Fibroblast of skin of right biceps (primary cell): ENCODE measurements at places on chromosomes 12 and 14.

GRCh38 chr12:126518596-126519200 is 1453.5 kb downstream of the AACS start:
- DNase-seq, result no peak

- DNase-seq, result no peak
Measured at GRCh38 chr12:109873653-109874052, 6.7 kb downstream of the GLTP start.

GRCh38 chr14:72284176-72284575 is 351.9 kb downstream of the RGS6 start:
- no peak for DNase-seq

DNA sequence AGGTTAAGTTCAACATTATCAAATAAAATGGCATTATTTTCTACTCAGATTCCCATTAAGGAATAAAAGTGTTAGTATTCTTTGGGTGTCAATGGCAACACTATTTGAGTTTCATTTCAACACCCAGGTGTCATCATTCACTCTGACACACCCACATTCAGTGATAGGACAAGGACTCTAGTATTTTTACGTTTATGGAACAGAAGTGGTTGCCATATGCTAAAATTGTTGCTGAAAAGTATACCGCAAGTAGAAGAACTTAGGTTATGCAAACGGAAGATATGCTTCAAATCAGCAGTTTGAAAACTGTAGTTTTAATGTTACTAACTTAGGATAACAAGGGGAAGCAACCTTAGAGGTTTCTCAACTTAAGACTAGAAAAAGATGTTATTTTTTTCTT is 20.0 kb upstream of the SGPP1 start:
- DNase-seq, result no peak

DNA sequence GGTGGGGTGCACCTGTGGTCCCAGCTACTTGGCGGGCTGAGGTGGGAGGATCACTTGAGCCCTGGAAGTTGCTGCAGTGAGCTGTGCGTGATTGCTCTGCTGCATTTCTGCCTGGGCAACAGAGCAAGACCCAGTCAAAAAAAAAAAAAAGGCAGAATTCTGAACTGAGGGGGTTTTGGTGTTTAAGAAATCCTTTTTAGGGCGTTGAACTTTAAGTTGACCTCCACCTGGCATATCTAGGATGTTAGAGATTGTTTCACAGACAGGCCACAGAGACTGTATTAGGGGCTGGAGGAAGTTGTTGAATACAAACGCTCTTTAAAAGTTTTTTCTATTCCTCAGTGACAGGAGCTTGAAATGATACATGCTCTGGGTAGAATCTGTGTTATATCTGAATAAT is 60.5 kb downstream of the FBXW8 start:
- no peak for DNase-seq

DNA sequence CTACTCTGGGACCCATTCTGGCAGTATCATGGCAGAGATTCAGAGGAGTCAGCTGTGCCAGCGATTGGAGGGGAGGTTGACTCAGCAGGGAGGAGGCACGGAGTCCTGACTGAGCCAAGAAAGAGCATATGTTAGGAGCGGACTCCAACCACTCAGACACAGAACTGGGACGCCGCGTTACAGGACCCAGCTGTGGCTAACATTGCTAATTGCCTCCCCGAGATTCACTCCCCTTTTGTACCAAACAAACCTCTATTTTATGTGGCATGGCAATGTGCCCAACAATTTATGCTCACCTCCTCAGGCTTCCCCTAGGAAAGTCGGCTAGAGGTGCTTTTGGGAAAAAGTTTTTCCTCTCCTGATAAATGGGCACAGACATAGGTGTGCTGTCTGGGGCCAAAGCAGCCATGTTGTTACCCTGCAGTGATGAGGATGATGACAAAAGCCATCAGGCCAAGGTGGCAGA is 15.2 kb upstream of the CLIP1 start:
- DNase-seq, result peak; percentile 47

DNA sequence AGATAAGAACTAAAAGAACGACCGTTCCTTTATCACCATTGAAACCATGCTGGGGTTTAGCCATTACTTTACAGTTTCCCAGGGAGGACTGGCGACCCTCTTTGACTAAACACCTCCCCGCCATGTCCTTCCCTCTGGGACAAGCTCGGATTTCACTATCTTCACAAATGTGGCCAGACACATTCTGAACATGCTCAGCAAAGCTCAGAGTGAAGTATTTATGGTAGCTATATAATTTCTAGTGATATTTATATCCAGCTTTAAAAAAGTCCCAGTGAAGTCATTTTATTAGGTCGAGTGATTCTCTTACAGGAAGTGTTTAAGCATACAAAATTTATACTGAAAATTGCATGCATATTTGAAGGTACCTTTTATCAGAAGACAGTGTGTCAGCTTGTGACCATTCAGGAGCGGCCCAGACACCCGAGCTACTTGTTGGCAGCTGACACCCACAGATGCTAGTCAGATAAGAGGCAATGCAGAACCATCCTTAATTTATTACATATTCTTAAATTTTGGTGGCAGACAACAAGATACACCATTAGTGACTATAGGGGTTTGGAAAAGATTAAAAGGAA is 36.8 kb downstream of the NIN start:
- DNase-seq, result no peak

GRCh38 chr12:95851606-95852005 is 7.1 kb upstream of the SNRPF start:
- DNase-seq, result no peak

DNA sequence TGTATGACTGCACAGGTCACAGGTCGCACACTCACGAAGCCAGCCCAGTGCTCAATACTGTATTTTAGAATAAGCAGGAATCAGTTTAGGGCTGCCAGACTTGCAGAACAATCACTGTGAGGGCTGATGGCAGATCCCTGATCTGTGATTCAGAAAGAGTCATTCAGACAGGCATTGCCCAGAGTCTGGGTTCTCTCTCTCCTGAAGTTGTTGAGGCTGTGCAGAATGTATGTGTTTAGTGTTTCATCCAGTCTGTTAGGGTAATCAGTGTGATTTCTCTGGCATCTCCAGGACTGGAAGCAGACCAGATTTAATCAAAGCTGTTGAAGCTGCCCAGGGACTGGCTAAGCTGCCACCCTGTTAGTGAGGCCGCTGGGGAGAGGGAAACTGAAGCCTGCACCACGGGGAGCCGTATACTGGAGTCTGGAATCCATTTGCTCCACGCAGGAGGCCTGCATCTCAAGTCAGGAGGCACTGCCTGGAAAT is 69.3 kb downstream of the ETV6 start:
- peak; percentile 86 for DNase-seq

GRCh38 chr12:38669530-38669929 is 235.9 kb downstream of the CPNE8 start:
- DNase-seq, result no peak

GRCh38 chr14:29672831-29673230 is 254.8 kb downstream of the PRKD1 start:
- no peak for DNase-seq

DNA sequence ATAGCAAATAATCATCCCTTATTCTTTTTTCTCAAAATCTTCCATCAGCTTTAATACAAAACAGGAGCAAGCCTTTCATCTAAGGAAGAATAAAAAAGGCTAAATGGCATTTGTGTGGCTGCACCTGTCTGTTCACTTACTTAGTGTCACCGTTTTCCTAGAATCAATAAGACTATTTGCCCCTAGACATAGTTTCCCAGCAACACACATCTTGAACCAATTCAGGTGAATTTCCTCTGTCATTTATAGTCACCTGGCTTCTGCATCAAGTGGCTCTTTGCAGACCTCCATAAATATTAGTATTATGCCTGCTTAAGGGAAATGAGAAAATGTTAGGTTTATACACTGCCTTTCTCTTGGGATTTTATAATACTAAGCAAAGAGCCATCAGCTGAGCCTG is 17.4 kb upstream of the GCH1 start:
- DNase-seq, result no peak

- no peak for DNase-seq
Measured at GRCh38 chr12:53200107-53200457, 7.0 kb downstream of the ITGB7 start.

GRCh38 chr14:69631509-69631908 is 20.1 kb downstream of the SUSD6 start:
- DNase-seq, result peak; percentile 58

DNA sequence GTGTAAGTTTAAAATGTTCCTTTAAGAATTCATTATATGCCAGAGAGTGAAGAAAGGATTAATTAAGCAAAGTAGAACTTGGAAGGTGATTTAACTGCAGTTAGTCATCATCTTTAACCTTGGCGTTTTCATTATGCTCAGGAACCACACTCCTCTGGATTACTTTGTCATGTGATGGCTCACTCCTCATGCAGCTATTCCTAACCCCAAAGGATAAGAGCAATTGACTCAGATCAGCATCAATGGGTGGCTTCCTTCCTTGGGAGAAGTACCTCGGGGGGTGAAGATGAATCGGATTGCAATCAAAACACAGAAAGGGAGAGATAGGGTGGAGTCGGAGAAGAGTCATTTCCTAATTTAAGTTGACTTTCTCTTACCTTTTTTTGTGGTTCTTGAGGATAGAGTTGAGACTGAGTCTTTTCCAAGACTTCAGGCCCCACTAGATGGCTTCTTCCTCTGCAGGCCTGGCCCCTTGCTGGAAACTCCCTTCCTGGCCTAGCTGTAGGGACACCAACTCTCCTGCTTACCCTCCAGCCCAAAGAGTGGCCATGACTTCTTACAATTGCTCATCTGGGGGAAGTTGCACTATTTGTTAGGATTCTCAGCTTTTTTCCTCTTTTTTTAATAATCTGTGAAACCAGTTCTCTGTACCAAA is 238.6 kb upstream of the DDHD1 start:
- peak; percentile 96 for DNase-seq

- no peak for DNase-seq
Measured at GRCh38 chr14:36105401-36105800, 71.1 kb downstream of the PTCSC3 start.

GRCh38 chr14:104863923-104864266 is 1.2 kb upstream of the CEP170B start:
- DNase-seq, result no peak

DNA sequence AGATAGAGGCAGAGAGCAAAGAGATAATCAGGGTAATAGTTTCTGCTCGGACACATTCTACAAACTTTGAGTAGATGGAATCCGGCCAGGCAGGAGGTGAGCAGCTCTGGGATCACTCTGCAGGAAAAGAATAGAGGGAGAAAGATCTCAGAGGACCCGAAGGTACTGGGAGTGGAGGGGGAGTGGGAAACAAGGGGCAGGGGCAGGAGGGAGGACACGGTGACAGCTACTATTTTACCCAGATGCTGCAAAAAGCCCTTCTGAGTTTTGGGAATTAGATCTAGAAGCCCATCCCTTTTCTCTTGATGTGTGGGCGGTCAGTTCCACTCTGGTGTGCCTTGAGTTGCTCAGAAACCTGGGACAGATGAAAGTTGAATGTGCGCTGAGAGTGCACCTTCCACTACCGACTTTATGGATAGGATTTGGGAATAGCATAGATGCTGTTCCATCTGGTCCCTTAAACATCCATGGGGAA is 556 bp downstream of the GPRC5A start:
- DNase-seq, result no peak

GRCh38 chr12:88375306-88376305 is 204.7 kb downstream of the KITLG start:
- DNase-seq, result no peak

DNA sequence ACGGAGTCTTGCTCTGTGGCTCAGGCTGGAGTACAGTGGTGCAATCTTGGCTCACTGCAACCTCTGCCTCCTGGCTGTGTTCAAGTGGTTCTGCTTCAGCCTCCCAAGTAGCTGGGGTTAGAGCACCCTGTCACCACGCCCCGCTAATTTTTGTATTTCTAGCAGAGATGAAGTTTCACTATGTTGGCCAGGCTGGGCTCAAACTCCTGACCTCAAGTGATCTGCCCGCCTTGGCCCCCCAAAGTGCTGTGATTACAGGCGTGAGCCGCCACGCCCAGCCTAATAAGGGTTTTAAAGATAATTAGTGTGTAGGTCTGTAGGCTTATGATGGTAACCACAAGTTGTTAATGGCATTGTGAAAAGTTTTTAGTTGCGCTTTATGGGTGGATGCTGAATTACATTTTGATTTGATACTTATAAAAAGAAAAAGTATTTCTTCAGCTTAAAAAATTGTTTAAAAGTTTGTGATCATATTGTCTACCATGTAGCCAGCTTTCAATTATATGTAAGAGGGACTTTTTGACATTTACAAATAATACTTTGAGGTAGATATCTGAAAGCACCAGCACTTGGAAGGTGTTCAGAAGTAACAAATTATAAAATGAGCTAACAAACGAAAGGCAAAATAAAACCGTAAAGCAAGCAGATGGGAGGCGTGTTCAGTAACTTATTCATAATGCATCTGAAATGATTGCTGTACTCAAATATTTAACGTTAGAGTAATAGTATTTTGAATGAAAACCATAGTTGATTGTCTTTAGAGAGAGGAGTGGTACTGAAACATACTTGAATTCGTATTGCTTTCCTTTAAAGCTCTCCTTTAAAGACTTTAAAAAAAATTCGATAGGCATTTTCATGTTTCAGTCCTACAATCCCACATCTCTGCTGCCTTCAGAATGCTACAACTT is 37.1 kb downstream of the MDM2 start:
- no peak for DNase-seq

DNA sequence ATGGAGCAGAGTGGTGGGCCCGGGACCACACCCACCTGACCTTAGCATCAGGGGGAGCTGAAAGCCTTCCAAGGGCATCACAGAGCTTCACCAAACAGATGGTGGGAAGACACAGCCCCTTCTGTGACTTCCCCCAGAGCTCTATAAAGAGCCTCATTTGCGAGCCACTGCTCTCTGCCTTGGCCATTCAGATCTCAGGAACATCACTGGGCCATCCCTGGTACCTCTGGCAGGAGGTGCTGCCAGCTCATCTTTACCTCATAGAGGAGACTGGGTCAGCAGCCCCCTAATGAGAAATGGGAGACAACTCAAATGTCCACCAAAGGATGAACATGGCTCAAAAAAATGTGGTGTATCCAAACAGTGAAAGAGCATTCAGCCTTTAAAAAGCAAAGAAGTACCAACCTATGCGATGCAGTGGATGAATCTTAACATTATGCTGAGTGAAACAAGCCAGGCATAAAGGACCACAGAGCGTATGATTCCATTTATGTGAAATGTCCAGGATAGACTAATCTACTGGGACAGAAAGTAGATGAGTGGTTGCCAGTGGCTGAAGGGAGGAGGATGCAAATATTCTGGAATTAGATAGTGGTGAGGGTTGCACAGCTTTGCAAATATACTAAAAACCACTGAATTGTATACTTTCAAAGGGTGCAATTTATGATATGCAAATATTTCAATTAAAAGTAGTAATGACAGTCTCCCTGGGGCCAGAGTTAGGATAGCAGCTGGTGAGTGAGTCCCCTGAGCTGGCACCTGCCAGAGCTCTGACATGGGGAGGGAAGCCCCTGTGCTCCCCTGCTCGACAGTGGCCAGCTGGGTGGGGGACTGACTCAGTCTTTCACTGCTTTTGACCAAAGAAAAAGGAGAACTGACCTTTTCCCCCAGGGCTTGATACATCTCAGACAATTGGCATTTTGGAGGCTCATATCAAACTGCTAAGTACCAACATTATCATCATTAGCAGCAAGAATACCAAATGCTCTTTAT is 116.6 kb downstream of the GCH1 start:
- DNase-seq, result no peak
